ENCODE measurements at places on chromosomes 6 and 20.

DNA sequence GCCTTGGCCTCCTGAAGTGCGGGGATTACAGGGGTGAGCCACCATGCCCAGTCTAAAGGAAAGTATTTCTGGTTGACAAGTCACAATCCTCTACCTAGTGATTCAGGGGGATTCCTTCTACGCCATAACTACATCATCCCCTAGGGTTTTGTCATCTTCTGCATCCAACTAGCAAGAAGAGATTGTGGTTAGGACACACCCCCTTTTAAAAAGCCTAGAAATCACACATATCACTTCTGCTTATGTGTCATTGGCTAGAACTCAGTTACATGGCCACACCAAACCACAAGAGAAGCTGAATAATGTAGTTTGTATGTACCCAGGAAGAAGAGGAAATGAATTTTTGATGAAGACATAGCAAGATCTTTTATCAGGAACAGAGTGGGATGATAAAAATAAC, 14.7 kb upstream of the CHD6 start:
- DNase-seq, result no peak

DNA sequence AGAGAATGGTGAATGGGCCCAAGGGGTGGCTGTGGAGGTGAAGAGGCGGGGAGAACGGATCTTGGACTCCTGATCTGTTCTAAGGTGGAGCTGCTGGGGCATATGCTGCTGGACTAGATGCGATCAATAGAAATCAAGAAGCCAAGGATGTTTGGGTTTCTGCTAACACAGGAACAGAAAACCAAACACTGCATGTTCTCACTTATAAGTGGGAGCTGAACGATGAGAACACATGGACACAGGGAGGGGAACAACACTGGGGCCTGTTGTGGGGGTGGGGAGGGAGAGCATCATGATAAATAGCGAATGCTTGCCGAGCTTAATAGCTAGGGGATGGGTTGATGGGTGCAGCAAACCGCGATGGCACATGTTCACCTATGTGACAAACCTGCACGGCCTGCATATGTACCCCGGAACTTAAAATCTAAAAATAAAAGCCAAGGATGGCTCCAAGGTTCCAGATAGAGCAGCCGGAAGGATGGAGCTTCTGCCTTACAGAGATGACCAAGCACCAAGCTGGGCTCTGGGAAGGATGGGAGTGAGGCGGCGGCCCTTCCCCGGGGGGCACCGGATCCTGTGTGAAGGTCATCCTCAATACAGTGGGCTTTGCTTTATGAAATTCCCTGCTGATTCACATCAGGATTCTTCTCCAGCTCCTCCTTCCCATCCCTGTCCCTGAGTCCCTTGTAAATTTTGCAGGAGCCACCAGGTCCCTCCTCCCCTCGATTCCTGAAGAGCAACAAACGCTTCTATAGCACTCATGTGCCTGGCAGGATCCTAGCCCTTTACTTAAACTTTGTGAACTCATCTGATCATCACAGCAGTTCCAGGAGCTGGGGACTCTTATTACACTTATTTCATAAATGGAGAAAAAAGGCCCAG, 109.2 kb upstream of the PTPN1 start:
- no peak for DNase-seq

DNA sequence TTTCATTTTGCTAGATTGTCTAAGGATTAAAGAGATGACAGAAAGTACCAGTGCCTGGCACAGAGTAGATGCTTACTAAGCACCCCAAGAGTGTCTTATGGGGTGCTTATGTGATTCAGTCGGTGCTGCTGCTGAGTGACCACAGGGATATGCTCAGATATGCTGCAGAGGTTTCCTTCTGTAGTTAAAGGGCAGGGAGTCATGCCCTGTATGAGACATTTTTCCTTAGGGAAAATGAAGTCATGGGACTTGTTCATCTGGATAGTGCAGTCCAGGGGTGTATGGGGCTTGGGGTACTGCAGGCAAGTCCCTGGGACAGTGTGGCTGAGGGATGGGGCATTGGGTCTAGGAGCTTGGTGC, 25.1 kb downstream of the TOX2 start:
- no peak for DNase-seq

GRCh38 chr20:31816221-31816620, 2.9 kb upstream of the MYLK2 start:
- DNase-seq, result no peak

GRCh38 chr20:32685541-32686529, 12.1 kb upstream of the C20orf203 start:
- DNase-seq, result no peak

GRCh38 chr6:34531580-34532201, 24.4 kb downstream of the SPDEF start:
- DNase-seq, result no peak

- DNase-seq, result no peak
Observed at GRCh38 chr6:144952456-144953240, 667.5 kb downstream of the UTRN start.

GRCh38 chr20:18739751-18740166, 73.8 kb upstream of the SCP2D1 start:
- no peak for DNase-seq

GRCh38 chr6:2235777-2236495, 9.5 kb downstream of the GMDS start:
- DNase-seq, result no peak

DNA sequence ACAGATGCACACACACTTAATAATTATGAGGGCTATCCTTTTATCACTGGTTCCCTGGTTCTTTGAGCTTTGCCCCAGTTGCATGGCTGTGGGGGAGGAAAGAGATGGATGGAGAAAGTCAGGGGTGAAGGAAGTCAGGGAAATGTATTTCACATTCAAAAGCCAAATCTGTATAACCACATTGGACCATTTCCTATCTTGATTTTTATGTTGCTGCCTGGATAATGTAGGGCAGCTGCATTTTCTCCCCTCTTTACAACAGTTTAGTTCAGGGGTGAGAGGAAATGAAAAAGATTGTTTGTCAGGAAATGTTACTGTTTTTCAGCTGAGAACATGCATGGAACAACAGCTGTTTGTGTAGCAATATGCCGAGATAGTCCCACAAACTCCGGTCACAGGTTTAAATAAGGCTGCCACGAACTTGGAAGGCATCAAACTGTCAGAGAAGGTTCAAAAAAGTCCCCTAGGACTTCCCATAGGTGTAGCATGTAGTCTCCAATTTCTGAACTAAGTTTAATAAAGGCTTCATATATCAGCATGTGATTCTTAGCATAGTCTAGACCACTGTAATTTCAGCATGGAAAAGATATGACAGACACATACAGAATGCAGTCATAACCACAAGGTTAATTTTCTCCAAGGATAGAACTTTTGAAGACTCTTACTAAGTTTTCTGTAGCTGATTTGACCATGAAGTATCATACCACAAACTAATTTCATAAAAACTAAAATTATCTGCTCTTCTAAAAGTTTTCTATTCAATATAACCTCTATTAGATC, 82.1 kb upstream of the COL21A1 start:
- no peak for DNase-seq

DNA sequence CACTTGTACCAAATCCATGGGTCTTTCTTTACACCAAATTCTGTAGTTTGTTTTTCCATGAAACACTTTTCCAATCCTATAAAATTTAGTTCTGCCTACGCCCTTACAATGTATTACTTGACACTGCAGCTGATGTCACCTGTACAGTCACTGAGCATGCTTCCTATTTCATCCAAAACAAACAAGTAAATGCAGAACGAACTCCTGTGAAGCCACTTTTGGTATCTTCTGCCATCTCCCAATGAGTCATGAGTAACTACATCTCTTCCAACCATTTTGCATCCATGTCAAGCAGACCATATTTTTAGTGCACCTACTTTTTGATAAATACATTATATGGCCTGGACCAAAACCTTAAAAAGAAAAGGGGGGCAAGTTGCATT, 42.4 kb downstream of the HDDC2 start:
- no peak for DNase-seq
